LNCaP clone FGC (cell line): ENCODE measurements at places on chromosomes 2 and 18.
A peak's percentile ranks its signal among the peaks of the same experiment; 100 is the strongest.

GRCh38 chr2:122083256-122084048 lies 328.0 kb downstream of the TSN start:
- DNase-seq, result no peak

- no peak for DNase-seq
Measured at GRCh38 chr2:46364797-46365457, 67.7 kb downstream of the EPAS1 start.

- DNase-seq, result no peak
Measured at GRCh38 chr2:25831746-25832449, 46.4 kb downstream of the ASXL2 start.

- no peak for DNase-seq
Measured at GRCh38 chr2:146826388-146826787, 1018.4 kb upstream of the ACVR2A start.

DNA sequence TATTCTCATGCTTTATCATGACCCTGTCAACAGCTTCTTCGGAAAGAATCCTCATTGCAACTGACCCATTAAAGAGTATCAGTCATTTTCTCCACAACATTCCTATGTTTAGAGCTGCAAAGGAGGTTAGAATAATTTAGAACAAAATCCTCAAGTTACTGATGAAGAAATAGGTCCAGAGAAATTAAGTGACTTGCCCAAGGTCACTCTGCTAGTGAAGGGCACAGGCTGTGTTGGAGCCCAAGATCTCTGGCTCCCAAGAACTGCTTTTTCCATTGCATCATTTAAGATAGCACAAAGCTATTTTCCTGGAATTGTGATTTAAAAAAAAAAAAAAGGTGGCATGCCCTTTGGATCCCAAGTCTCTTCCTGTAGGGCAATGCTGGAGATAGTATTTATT lies 9.6 kb downstream of the IRS1 start:
- no peak for DNase-seq

DNA sequence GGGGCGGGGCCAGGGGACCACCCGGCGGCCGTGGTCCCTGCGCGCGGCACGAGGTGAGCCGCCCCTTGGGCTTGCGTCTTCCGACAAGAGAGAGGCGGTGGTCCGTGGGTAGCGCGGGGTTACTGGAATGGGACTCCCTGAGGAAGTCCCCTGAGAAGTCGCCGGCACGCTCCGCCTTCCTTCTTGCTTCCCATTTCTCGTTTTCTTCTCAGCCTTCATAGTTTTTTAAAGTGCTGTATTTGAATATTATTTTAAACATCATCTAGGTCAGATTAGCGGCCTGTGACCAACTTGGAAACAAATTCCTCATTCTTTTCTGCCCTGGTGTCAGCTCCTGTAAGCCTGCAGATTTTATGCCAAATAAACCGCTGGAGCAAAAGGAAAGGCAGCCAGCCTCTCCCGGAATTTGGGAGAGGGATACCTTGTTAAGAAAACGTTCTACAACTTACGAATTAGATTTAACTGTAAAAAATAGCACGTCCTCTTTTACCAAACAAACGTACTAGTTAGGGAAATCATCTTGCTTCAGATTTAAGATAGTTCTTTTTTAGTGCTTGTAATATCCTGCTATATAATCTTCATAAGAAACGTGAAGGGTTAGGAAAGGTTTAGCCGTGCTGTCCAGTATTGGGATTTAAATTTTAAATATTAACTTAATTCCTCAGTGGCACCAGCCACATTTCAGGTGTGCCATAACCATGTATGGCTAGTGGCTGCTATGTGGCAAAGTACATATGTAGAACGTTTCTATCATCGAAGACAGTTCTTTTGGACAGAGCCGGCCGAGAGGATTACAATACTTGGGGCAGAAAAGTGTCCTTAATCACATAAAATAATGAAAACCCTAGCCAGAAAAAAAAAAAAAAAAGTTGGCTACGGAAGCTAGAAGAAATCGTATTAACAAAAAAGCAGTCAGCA lies 628 bp upstream of the PTPN2 start:
- no peak for DNase-seq

DNA sequence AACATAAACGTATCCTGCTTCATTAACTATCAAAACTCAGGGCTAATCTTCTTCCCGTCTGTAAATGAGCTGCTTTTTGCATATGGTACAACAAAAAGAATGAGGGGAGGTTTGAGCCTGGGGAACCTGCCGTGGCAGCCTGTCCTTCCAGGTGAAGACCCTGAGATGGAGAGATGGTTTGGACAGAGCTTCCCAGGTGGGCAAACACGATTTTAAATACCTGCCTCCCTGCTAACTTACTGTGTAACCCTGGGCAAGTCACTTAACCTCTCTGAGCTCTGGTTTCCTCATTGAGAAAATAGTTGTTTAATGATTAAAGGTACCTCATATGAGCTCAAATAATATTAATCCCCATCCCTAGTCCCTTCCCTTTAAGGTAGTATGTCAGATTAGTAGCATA lies 9.0 kb downstream of the EMX1 start:
- no peak for DNase-seq

- no peak for DNase-seq
Measured at GRCh38 chr2:98445177-98445682, 572 bp downstream of the INPP4A start.

DNA sequence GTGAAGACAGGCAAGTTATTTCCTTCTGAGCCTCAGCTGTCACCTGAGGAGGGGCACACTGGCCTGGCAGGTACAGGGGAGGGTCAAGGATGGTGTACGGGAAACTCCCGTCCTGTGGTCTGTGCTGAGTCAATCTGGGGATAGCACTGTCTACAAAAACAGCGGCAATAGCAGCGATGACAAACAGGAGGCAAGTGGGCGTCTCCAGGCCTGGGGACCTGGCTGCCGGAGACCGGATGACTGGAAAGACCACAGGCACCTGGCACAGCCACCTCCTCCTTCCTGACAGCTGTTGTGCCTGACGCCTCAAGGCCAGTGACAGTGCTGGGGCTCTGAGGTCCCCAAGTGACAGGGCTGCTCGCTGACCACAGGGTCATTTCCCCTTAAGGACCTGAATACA lies 202.1 kb upstream of the HS6ST1 start:
- DNase-seq, result no peak

- DNase-seq, result no peak
Measured at GRCh38 chr18:39172695-39173421, 1607.3 kb upstream of the CELF4 start.

DNA sequence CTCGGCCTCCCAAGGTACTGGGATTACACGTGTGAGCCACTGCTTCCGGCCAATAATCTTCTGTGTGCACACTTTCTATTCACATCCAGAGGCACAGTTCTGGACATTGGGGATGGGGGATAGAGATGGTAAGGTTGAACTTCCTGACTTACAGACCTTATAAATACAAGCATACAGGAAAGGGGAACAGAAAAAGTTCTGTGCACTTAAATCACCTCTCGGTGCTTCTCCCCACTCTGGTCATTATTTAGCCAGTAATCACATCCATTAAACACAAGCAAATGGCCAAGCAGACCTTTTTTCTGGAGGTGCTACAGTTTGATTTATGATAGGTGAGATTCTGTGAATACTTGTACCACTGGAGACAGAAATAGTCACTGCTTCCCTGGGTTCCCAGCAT lies 110.6 kb downstream of the CRIM1 start:
- DNase-seq, result no peak

GRCh38 chr2:101790857-101791256 lies 93.3 kb downstream of the MAP4K4 start:
- no peak for DNase-seq

DNA sequence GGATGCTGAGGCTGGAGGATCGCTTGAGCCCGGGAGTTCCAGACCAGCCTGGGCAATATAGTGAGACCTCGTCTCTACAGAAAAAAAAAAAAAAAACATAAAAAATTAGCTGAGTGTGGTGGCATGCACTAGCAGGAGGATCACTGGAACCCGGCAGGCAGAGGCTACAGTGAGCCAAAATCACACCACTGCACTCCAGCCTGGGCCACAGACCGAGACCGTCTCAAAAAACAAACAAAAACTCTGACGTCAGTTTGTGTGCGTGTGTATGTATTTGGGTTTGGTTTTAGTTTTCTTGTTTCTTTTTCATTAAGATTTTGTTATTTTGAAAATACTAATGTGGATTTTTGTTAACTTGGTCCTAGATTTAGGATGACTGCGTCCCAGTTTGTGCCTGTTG lies 19.0 kb downstream of the CEP68 start:
- DNase-seq, result no peak

DNA sequence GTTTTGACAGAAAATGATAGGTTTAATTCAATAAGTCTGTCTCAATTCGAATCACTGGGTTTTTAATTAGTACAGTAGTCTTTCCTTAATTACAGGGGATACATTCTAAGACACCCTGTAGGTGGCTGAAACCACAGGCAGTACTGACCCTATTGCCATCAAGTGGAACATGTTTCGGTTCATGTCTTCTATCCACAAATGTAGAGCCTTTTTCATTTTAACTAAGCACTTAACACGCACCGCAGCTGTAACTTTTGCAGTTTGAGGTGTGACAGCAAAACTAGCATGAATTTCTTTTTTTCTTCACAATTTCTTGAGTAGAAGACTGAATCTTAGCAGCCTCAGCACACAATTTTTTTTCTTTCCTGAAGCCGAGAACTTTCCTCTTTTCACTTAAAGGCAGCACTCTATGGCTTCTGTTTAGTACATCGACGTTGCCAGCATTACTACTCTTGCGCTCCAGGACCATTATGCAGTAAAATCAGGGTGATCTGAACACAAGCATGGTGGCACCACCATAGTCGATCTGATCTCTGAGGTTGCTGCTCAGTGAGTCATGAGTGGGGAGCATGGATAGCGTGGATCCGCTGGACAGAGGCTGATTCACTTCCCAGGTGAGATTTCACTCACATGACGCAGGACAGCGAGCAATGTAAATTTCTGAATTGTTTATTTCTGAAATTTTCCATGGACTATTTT lies 805.1 kb downstream of the RNF144A start:
- DNase-seq, result no peak

DNA sequence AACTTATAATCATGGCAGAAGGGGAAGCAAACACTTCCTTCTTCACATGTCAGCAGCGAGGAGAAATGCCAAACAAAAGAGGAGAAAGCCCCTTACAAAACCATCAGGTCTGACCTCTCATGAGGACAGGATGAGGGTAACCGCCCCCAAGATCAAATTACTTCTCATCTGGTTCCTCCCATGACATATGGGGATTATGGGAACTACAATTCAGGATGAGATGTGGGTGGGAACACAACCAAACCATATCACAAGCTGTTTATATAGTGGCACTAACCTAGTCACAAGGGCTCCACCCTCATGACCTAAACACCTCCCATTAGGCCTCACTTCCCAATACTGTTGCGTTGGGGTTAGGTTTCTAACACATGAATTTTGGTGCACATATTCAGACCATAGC lies 110.0 kb downstream of the OSBPL6 start:
- DNase-seq, result no peak

DNA sequence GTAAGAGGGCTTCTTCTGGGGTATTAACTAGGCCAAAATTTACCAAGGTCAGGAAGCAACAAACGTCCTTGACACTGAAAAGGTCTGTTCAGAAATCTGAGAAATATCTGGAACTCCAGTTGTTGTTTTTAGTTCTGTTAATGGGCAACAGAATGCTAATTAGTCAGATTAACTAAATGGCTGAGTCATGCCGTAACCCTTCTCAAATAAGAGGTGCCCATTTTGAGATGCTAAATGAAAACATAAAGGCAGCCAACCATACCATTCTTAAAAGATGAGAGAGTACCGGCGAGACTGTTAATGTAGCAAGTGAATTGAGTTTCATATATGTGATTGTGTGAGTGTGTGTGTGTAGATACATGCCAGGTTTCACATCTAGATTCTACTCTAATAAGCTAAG lies 147.9 kb upstream of the GAREM1 start:
- no peak for DNase-seq

GRCh38 chr2:234846599-234847363 lies 105.0 kb upstream of the SH3BP4 start:
- no peak for DNase-seq

- no peak for DNase-seq
Measured at GRCh38 chr2:223203971-223204929, 152.3 kb downstream of the KCNE4 start.

GRCh38 chr2:237353215-237353614 lies 60.7 kb downstream of the COL6A3 start:
- no peak for DNase-seq

- DNase-seq, result no peak
Measured at GRCh38 chr2:189723192-189723591, 39.4 kb downstream of the OSGEPL1 start.

- DNase-seq, result no peak
Measured at GRCh38 chr2:85668009-85668856, at the start of gene SFTPB. SFTPB (minus strand) TSS chr2:85668199; CDS start chr2:85668183, 16 bp downstream.

GRCh38 chr2:168149986-168150385 lies 97.4 kb downstream of the STK39 start:
- DNase-seq, result no peak

DNA sequence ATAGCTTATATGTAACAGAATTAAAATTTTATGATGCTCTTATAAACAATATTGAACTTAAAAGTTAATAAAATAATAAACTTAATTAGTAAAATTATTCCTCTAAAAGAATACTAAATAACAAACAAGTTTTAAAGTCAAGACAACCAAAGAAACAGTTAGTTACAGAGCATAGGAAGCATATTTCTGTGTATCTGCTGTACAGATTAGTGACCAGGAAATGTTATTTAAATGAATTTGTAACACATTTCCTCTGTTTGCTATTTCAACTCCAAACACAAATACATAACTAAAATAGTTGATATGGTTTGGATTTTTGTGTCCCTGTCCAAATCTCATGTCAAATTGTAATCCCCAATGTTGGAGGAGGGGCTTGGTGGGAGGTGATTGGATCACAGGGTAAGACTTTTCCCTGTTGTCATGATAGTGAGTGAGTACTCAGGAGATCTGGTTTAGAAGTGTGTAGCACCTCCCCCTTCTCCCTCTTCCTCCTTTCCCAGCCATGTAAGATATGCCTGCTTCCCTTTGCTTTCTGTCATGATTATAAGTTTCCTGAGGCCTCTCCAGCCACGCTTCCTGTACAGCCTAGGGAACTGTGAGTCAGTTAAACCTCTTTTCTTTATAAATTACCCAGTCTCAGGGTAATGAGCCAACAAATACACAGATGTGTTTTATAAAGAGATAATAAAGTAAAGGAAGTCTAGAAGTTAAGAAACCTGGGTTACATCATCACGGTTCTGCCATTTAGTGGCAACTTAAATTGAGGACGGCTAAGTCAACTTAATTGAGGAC lies 51.8 kb downstream of the ROCK2 start:
- no peak for DNase-seq

DNA sequence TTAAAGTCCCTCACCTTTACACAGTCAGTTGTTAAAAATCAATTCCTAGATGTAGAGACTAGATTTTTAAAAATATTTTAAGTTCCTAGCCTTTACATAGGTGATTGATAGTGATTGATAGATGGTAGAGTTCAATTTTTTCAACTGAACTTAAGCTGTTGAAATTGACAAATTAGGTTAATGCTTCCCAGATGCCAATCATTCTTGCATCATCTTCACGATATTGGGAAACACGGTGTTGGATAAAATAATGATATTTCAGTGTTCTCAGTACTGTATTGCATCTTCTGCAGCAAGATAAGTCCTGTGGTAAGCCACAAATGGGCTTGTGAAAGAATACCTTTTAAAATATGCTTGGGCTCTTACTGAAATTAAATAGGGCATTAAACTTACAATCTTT lies 667.6 kb downstream of the STK39 start:
- DNase-seq, result no peak

- peak; percentile 2 for DNase-seq
Measured at GRCh38 chr18:30376515-30376914, 666.0 kb downstream of the DSC3 start.

GRCh38 chr18:3857544-3857943 lies 407.6 kb downstream of the TGIF1 start:
- no peak for DNase-seq

GRCh38 chr2:70907130-70908057 lies 28.3 kb upstream of the ATP6V1B1 start:
- no peak for DNase-seq

- no peak for DNase-seq
Measured at GRCh38 chr2:8786463-8786862, 51.0 kb downstream of the KIDINS220 start.
